ENCODE measurements at places on chromosomes 4 and X.

DNA sequence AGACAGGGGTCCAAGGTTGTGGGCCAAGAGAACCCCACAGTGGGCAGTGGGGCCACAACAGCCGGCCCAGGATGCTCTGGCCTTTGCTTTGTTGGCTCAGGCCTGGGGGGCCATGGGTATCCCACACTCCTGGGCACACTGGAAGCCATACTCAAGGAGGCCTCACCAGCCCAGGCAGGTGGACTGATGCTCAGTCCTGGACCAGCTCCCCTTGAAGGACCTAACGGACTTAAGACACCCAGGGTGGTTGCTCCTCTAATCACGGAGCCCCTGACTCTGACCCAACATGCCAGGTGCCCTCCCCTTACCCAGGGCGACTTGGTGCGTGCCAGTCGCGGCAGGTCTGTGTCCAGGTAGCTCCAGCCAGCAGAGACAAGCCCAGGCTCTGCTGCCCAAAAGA, 50.8 kb downstream of the ZFYVE28 start:
- no peak for DNase-seq

DNA sequence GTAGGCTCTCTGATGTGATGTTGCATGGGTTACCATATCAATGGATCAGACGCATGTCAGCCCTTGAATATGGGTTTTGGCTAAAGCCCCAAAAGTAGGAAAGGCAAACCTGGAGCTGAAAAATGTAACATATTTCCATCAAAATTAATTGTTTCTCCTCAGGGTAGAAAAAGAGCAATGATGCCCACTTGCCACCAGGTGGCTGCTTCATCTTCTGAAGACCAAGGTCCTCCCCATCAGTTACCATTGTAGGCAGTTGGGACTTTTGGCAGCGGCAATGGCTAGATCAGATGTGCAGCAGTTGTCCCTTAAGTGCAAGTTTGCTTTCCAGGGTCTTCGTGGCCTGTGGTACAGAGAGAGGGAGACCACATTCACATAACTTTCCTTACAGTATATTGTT, 118.2 kb downstream of the NAF1 start:
- DNase-seq: peak; percentile 26

- DNase-seq: no peak
Measured at GRCh38 chr4:93467484-93468155, 360.9 kb upstream of the ATOH1 start.

DNA sequence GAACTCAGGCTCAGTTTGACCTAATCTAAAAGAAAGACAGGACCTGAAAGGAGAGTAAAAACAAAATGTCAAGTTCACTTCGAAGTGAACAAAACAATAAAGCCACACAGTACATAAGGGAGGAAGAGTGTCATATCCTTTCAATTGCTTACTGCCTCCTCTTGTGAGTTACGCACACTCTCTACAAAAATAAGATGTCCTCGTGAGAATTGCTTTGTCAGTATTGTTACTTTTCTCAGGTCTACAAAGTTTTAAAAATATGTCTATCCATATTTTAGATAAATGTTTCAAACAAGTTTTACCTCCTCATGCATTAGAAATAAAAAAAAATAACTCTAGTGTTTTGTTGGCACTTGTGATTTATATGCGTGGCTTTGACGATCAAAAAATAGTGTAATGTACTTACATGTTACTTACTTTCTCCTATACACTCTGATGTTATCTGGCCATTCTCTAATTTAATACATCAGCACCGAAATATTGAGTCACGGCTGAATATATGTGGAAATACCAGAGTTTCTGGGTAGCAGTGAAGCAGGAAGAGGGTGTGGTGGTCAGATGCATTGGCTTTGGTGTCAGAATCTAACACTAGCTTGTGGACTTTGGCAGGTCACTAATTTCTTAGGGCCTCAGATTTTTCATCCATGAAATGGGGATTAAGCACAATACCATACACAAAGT, 8.1 kb upstream of the MRPL1 start:
- no peak for DNase-seq

DNA sequence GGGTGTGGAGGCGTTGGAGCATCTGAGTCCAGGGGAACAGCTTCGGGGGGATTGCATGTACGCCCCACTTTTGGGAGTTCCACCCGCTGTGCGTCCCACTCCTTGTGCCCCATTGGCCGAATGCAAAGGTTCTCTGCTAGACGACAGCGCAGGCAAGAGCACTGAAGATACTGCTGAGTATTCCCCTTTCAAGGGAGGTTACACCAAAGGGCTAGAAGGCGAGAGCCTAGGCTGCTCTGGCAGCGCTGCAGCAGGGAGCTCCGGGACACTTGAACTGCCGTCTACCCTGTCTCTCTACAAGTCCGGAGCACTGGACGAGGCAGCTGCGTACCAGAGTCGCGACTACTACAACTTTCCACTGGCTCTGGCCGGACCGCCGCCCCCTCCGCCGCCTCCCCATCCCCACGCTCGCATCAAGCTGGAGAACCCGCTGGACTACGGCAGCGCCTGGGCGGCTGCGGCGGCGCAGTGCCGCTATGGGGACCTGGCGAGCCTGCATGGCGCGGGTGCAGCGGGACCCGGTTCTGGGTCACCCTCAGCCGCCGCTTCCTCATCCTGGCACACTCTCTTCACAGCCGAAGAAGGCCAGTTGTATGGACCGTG, 2.2 kb downstream of the AR start:
- DNase-seq: peak; percentile 56

GRCh38 chr4:103079621-103080020, 3.1 kb upstream of the SLC9B2 start:
- DNase-seq: no peak

- peak; percentile 90 for DNase-seq
Measured at GRCh38 chrX:48021026-48021900, 14.5 kb downstream of the SPACA5 start.

- DNase-seq: no peak
Measured at GRCh38 chrX:68878977-68879645, 50.3 kb downstream of the EFNB1 start.

DNA sequence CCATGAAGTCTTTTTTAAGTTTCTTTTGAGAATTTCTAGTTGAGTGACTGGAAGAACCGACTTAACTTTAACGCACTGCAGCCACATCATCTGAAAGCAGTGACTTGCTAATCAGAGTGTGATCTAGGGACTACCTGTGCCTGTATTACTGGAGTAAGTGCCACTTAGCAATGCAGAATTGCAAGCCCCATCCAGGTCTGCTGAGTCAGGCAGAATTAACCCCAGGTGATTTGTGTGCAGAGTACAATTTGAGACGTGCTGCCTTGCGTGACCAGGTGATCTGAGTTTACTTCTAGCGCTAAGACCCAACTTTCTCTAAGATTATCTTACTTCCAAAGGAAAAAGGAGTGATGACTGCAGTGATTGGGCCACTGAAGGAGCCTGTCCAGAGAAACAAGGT, 85.3 kb downstream of the CLCN4 start:
- no peak for DNase-seq

- DNase-seq: no peak
Measured at GRCh38 chr4:5238173-5238572, 186.9 kb downstream of the STK32B start.

GRCh38 chr4:88158038-88158488, 376 bp downstream of the ABCG2 start:
- DNase-seq: no peak

DNA sequence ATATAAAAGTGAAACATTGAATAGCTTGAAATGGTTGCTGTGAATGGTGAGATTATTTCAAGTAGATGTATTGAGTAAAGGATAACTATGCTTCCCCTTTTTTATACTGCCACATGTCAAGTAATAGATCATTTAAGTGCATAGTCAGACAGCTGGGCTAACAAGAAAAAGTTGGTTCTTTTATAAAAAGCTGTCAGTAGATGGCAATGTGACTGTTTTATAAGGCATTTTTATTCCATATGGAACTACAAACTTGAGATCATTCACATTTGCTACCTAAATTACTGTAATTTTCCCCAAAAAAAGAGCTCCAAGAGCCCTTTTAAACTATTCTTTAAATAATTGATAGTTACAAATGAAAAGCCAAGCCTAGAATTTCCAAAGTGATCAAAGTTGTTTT, 831.0 kb downstream of the C4orf33 start:
- peak; percentile 5 for DNase-seq

- DNase-seq: no peak
Measured at GRCh38 chrX:68980906-68981616, 152.2 kb downstream of the EFNB1 start.

GRCh38 chr4:57098941-57099340, 11.2 kb downstream of the IGFBP7 start:
- DNase-seq: peak; percentile 51

- DNase-seq: peak; percentile 63
Measured at GRCh38 chr4:92101737-92102172, 202.0 kb upstream of the GRID2 start.

DNA sequence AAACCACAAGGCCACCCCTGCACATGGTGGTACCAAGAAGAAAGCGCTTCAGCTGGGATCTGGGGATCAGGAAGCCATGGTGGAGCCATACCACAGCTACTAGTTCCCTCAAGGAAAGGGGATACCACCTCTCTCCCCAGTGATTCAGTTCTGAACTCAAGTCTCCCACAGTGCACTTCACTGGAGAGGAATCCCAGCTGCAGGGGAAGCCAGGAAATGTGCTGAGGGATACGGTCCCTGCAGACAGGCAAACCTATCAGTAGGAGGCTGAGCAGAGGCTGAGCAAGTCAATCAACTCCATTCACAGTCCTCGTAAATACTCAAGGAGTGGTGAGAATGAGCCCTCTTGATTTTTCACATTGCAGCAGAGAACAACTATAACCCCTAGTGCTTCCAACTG, 11.0 kb downstream of the TMEM192 start:
- no peak for DNase-seq

GRCh38 chr4:85952972-85953650, 406.7 kb downstream of the MAPK10 start:
- peak; percentile 38 for DNase-seq

DNA sequence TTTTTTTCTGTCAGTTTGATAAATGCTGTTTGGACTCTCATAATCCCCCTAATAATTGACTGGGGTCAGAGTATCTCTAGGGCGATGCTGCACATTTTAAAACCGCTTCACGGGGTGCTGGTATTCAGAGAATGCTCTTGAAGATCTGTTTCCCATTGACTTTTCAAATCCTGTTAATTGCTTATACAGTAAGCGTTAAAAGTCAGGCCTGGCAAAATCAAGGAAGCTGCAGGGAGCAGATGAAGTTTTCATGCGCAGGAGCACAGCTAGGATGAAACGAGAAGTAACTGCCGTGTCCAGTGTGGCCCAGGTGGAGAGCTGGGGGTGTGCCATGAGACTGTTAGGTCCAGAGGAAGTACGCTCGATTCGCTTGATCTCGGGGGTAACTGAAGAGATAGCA, 312.9 kb downstream of the TRIML1 start:
- no peak for DNase-seq

DNA sequence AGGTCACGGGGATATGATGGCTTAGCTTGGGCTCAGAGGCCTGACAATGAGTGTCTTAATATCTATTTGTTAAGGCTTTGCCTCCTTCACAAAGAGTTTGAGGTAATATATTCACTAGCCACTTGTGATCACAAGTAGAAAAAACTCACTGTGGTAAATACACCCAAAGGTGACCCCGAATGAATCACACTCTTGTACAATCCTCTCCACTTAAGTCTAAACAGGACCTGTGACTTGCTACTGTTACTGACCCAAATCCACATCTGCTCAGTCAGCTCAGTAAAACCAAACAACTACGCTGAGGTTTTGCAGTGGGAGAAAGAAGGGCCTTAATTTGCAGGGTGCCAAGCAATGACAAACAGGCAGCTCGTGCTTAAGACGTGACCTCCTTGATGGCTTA, 223.8 kb upstream of the MAGEC2 start:
- DNase-seq: no peak

- peak; percentile 41 for DNase-seq
Measured at GRCh38 chr4:52107336-52107735, 56.2 kb downstream of the SPATA18 start.

- peak; percentile 90 for DNase-seq
Measured at GRCh38 chr4:13654162-13654797, 26.8 kb upstream of the BOD1L1 start.

DNA sequence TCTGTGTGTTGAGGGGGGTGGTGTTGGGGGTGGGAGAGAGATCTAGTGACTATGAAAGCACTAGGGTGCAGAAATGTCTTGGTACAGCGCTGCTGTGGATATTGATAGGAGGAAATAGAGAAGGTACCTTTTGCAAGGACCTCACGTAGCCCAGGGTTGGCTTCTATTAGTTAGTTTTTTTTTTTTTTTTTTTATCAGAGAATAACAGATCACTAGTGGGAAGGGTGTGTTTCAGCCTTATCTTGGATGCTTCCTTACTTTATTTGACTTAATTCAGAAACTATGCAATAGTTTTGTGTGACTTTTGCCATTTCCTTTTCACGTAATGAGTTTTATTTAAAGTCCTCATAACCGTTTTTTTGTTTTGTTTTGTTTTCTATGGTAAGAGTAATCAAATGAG, 16.4 kb upstream of the PGRMC2 start:
- DNase-seq: no peak

GRCh38 chrX:150362599-150363481, at the start of gene MAMLD1:
Gene MAMLD1, plus strand, starts transcription at chrX:150363317. Its CDS starts 82,200 bp downstream, at chrX:150445517.
- peak; percentile 86 for DNase-seq

DNA sequence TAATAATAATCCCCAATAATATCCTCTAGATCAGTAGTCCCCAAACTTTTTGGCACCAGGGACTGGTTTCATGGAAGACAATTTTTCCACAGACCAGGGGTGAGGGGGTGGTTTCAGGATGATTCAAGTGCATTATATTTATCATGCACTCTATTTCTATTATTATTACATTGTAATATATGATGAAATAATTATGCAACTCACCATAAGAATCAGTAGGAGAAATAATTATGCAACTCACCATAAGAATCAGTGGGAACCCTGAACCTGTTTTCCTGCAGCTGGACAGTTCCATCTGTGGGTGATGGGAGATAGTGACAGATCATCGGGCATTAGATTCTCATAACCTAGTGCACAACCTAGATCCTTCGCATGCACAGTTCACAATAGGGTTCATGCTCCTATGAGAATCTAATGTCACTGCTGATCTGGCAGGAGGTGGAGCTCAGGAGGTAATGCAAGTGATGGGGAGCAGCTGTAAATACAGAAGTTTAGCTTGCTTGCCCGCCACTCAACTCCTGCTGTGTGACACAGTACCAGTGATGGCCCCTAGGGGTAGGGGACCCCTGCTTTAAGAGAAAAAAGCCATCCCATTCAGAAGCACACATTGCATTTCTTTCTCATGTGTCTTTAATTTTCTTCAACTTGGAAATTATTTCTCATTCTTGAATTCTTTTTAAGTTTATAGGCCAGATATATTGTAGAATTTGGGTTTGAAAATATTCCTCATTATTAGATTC, 16.0 kb upstream of the SH3RF1 start:
- no peak for DNase-seq

DNA sequence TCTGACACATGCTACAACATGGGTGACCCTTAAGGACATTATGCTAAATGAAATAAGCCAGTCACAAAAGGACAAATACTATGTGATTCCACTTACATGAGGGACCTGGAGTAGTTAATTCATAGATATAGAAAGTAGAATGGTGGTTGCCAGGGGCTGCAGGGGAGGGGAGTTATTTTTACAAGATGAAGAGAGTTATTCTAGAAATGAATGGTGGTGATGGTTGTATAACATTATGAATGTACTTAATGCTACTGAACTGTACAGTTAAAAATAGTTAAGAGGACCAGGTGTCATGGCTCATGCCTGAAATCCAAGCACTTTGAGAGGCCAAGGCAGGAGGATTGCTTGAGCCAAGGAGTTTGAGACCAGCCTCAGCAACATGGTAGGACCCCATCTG, 59.5 kb upstream of the MSANTD1 start:
- DNase-seq: no peak
